ENCODE measurements at places on chromosomes 16 and 17.

DNA sequence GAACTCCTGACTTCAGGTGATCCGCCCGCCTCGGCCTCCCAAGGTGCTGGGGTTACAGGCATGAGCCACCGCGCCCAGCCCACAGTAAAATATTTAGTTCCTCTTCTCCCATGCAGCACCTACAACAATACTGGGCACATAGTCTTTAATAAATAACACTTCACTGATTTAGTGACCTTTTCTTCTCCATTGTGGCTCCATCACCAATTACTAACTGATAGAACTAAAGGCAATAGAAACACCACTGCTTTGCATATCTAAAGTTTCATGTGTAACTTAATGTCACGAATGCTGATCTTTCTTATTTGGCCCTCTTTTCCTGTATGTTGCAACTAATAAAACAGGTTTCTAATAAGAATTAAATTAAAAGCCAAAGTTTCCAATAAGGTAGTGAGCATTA, 38.9 kb downstream of the TRIM37 start:
- no peak for DNase-seq

GRCh38 chr17:66412857-66413558, 110.6 kb downstream of the PRKCA start:
- DNase-seq: no peak

DNA sequence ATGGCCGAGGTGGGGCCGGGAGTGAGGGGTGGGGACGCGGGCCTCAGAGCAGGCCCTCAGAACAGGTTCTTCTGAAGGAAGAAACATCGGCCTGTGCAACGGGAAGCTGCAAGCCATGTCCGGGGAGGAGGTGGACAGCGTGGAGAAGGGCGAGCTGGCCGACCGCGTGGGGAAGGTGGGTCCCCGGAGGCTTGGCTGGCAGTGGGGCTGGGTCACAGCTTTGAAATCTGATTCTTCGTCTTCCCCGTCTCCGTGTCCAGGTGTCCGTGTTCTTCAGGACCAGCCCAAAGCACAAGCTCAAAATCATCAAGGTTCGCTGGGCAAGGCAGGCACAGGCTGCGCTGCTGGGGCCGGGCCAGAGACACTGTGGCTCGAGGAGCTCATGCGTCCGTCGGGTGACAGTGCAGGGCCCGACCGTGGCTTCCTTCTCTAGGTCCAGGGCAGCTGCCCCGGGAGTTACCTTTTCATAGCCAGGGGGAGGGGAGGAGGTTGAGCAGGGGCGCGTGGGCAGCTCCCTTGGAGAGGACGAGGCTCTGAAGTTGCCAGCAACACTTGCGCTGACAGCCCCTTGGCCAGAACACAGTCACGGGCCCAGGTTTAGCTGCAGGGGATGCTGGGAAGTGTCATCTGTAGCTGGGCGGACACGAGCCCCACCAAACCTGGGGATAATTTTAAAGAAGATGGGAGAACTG, 51.3 kb downstream of the MEAK7 start:
- no peak for DNase-seq

DNA sequence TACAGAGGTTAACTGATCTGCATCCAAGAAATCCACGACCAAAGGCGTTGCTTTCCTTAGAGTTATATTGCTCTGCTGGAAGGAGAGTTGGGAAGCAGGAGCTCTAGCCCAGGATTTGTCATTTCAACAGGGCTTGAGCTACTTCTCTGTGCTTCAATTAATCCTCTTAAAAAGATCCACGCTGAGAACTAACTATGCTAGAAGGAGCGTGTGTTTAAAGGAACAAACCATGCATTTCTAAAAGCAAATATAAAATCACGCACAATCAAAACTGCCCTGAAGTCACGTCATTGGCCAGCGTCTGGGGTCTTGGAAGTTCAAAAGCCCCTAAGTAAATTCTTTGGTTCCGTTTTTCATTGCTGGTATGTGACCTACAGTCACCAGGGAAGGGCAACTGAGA, 1.1 kb downstream of the ARL6IP1 start:
- DNase-seq: no peak

DNA sequence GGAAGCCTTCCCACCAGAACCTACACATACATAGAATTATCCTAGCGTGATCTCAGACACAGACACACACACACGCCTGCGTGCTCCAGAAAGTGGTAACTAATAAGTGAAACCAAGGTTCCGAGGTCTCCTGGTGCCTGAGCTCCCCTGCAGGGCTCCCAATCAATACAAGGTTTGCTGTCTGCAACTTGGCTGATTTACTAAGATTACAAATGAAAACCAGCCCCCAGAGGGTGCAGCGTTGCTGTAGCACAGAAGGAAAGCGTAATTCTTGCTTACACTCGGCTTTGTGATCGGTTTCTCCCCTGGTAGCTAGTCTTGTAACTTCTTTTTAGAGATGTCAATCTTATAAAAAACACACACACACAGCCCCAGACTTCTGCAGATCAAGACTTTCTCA, 334.1 kb upstream of the XYLT1 start:
- no peak for DNase-seq

DNA sequence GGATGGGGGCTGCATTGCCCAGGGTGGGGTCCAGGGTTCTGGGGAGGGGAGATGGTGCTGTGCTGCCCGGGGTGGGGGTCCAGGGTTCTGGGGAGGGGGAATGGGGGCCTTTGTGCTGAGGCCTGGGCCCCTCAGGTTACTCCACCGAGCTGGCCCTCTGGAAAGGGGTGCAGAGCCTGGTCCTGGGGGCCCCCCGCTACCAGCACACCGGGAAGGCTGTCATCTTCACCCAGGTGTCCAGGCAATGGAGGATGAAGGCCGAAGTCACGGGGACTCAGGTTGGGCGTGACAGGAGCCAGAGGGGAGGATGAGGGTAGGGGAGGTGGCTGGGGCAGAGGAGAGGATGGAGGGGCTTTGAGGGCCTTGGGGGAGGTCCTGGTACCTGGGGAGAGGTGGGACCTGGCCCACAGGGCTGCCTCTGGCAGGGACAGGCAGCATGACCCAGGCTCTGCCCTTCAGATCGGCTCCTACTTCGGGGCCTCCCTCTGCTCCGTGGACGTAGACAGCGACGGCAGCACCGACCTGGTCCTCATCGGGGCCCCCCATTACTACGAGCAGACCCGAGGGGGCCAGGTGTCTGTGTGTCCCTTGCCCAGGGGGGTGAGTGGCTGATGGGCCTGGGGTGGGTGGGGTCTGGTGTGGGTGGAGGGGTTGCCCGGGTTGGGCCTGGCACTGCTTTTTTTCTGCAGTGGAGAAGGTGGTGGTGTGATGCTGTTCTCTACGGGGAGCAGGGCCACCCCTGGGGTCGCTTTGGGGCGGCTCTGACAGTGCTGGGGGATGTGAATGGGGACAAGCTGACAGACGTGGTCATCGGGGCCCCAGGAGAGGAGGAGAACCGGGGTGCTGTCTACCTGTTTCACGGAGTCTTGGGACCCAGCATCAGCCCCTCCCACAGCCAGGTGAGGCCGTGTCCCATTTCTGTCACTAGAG, 7.8 kb downstream of the ITGAX start:
- no peak for DNase-seq

DNA sequence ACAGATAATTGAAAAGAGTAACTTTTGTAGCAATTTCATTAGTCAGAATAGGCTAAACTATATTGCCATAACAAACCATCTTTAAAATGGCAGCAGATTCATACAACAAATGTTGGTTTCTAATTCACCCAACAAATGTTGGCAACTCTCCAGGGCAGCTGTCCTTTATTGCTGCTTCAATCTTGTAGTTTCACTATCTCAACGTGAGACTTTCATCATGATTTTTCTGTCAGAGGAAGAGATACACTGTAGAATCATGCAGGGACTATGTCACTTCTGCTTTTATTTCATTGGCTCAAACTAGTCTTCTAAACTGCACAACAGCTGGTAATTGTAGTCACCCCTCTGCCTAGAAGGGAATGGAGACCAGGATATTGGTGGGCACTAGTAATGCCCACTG, 174.2 kb downstream of the TANC2 start:
- DNase-seq: no peak

DNA sequence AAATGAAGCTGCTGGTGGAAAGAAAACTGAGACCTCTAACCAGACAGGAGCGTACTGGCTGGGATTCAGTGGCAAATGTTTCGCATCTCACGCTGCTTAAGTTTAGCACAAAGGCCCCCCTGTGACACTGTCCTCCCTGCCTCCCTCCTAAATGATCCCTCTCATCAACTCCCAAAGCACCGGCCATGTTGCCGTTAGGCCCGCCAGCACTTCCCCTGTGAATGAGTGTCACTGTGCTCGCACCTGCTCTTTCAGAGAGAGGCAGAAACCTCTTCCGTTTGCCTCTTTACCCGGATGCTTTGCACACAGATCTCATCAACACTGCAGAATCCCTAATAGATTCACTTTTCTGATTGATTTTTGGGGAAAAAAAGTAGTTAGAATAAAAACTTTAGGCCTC, 26.5 kb downstream of the MBTPS1 start:
- DNase-seq: no peak

- no peak for DNase-seq
These were observed 93.3 kb downstream of the TNFRSF13B start for GRCh38 chr17:16878606-16879005.
